ENCODE measurements at places on chromosomes 3 and 15.

DNA sequence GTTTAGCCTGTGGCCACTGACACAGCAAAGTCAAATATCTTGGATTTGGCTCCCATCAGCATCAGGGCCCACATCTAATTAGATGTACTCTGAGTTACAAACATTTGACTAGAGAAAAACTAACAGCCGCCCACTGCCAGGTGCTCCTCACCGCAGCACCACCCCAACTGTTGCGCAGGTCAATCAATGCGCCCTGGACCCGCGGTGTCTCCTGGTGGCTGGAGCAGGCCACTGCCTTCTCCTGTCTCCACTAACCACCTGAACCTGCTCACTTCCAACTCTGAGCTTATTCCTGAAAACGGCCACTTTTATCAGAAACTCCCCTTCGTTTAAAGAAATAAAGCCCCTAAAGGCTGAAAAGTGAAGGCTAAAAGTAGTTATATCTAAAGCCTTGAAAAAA lies 4.3 kb downstream of the RIOX2 start:
- DNase-seq, result no peak

DNA sequence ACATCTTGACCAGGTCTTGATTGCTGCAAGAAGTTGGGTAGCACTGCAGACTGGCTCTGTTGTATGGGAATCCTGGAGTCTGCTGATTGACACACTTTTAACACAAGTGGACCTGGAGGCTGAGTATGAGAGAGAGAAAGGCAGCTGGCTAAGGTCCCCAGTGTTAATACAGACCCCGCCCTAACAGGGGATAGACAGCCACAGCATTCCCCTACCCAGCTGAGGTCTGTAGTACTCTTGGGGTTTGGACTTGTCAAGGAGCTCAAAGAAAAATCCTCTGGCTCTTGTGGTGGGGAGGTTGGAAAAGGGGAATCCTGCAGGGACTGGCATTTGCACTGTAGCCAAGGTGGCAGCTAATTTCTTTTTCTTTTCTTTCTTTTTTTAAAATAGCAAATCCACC lies 192.7 kb downstream of the ZNF621 start:
- DNase-seq, result no peak

DNA sequence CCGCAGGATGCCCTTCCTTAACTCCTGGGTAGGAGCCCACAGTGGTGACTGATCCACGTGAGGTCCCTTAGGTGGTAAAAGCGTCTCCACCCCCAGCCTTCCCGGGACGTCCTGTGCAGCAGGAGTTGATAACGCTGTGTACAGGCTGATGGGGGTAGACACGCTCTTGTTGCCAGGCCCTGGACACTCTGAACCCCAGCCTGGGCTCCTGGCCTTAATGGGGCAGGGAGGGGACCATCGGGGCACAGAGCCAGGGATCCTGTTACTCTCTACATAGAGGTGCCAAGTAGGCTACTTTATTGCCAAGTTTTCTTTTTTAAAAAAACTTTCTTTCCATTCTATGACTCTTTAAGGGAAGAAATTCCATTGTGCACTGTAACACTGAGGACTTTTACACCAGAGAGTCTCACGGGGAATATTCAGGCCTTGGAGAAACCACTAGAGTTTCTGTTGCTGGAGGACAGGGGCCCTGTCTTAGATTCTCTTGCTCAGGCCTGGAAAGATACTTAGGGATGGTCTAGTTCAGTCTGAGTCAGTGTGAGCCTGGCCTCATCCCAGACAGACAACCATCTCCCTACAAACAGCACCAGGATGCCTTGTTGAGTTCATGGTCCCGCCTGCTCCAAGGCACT lies 104.3 kb upstream of the RNU6-1 start:
- DNase-seq, result no peak

DNA sequence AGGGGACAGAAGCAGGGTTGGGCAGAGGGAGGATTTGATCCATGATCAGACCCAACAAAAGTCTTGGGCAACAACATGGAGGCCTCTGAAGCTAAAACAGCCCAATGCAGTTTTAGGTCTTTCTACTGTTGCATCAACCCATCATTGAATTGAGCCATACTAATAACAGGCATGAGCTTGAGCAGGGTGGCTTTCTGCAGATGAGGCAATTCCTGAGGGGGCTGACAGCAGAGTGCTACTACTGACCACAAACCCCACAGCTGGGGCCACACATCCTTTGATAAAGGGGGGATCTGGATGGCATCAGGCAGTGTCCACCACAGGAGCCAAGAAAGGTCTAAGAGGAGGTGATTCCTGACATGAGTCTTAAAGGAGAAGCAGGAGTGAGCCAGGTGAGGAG lies 517.0 kb upstream of the PPP2R3A start:
- DNase-seq, result no peak

DNA sequence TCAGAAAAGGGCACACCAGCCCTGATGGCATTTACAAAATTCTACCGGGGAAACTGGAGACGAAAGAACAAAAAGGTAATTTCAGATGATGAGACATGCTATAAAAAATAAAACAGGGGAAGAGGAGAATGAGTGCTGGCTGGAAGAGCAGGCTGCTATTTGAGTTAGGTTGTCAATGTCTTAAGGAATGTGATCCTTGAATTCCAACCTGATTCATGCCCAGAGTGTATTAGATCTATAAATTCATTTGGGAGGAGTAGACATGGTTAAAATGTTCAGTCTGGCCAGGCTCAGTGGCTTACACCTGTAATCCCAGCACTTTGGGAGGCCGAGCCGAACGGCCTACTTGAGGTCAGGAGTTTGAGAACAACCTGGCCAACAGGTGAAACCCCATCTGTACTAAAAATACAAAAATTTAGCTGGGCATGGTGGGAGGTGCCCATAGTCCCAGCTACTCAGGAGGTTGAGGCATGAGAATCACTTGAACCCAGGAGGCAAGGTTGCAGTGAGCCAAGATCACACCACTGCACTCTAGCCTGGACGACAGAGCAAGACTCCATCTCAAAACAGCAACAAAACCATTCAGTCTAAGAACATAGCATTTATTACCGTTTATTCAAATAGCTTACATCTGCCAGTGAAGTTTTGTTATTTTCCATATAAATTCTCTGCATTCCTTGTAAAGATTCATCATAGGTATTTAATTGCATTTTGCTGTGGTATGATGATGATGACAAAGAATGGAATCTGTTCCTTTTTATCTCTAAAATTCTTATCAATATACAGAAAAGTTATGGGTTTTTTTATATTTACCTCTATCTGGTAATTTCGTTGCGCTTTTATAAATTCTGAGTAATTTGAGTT lies 126.7 kb upstream of the NR2E3 start:
- DNase-seq, result no peak

DNA sequence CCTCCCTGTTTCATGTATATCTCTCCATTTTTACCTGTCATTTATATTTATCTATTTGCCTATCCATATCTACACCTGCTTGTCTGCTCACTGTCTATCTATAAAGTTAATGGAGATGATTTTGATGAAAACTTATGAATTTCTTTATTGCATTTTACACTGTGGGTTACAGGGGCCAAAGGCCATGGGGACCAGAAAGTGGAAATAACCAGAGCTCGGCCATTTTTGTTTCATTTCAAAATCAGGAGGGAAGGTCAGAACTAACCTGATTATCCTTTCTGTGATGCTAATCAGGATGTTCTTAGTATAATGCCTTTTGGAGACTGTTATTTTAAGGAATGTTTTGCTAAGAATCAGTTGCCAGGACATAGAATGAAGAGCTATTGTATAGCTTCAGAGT lies 147.2 kb downstream of the LPP start:
- no peak for DNase-seq

- DNase-seq, result peak; percentile 7
Measured at GRCh38 chr3:37562876-37563275, 298.8 kb upstream of the CTDSPL start.

DNA sequence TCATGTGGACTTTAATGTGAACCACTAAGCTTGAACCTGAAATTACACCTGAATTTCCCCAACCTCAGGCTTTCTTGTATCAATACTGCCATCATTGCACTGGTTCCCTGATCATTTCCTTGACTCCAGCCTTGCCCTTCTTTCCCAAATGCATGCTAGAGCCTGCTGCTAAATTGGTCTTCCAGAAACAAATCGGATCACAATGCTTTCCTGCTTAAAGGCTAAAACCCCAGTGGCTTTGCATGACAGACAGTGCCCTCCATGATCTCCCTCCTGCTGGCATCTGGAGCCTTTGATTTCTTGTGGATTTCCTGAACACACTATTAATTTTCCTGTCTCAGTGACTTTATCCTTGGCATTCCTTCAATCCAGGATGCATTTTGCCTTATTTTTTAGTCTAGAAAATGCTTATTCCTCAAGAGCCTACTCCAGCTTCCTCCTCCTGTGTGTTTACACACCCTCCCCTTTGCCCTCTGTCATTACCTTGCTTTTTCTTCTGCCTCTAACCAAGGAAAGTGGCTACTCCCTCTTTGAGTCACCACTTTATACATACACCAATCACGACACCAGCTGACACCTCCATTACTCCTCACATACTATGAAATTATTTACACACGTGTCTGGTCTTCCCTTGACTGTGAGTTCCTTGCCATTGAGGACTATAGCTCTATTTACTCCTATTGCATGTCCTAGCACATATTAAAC lies 214.6 kb downstream of the KCNAB1 start:
- DNase-seq, result no peak

DNA sequence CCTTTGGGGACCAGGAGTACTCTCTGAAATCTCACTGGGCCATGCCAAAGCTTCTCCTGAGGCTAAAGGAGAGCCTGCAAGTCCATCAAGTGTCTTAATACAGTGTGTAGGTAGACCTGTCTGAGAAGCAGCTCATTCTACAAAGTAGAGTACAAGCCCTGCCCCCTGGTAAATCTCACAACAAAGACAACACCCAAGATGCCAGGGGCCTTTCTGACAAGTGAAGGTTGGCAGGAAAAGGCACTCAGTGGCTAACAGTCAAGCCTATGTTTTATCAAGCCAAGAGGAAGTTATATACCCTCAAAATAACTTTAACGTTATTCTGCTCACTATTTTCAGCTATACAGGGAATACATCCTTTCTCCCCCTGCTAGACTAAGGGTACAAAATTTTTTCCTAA lies 58.3 kb downstream of the NMNAT3 start:
- DNase-seq, result no peak

- no peak for DNase-seq
Measured at GRCh38 chr3:46672349-46672695, 21.2 kb downstream of the ALS2CL start.

DNA sequence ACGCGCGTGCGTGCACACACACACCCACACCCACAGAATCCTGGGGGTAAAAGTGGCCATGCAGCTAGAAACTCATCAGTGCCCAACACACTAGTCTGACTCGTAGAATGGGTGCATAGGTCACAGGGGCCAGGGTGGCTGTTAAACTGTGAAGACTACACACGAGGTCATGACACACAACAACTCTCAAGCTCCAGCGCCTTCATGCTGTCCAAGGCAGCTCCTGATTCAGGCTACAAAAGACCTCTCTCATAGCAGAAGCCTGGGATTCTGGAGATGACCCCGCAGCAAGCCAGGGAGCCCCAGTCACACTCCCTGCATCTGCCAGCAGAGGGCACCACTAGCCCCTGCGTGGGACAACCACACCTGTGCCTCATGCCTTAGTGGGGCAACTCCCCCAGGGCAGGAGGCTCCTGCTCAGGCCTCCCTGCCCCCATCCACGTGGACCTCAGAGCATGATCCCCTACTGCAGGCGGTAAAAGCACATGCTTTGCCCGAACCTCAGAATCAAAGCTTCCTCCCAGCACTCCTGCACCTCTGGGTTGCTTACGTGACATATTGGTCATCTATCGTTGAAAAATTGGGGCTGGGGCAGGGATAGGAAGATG lies 93.1 kb downstream of the LRIG1 start:
- DNase-seq, result peak; percentile 23

Measured in NCI-H1417 (cell line).